Esophagus muscularis mucosa (tissue), 4 donors: ENCODE measurements at places on chromosomes 16 and 17. TPM values are rescaled to one million over a fixed set of nuclear protein-coding genes. Genes with fewer than 3 reads are reported as not detected.

The KRTAP16-1 gene
- total RNA-seq: not detected

The PDIA2 gene
- not detected for total RNA-seq

The ADCY9 gene
- total RNA-seq: 70.8 TPM

The TAC4 gene
- total RNA-seq: not detected
